Renal cortex interstitium (tissue), 15 donors: ENCODE measurements at places on chromosomes 1 and 21. TPM values are rescaled to one million over a fixed set of nuclear protein-coding genes. Genes with fewer than 3 reads are reported as not detected.
A peak's percentile ranks its signal among the peaks of the same experiment; 100 is the strongest.

DNA sequence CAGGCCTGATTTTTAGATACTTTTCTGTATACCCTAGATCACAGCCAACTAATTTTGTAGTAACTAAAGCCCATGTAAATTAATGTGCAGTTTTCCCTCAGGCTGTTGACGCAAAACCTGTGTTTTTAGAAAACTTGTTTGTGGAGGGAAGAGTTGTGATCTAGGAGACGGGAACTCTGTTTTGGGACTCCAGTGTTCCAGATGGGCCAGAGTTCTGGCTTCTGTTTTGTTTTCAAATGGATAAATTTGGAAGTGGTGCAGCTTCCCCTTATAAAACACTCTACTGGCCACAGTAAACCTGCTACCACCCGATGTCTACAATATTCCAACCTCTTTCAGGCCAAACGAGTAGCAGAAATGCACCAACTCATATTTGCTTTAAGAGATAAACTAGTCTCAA is 13.6 kb upstream of the GPR88 start:
- no peak for DNase-seq

DNA sequence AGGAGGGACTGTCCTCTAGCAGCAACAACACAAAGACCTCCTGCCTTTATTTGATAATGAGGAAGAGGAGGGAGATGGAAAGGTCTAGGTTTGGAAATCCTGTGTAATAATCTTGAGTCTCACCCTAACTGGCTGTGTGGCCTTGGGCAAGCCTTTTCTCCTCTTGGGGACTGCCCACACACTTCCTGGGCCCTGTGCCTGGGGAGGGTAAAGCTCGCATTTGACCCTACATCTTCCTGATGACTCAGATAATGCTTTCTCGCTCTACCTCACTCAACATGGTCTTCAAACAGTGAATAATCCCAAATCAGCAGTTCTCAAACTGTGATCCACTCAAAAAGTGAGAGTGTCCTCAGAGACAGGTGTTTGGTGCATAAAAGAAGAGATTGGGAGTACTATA is 81.2 kb downstream of the VWA5B1 start:
- no peak for DNase-seq

The BNIPL gene
- 3.6 TPM for polyA plus RNA-seq

DNA sequence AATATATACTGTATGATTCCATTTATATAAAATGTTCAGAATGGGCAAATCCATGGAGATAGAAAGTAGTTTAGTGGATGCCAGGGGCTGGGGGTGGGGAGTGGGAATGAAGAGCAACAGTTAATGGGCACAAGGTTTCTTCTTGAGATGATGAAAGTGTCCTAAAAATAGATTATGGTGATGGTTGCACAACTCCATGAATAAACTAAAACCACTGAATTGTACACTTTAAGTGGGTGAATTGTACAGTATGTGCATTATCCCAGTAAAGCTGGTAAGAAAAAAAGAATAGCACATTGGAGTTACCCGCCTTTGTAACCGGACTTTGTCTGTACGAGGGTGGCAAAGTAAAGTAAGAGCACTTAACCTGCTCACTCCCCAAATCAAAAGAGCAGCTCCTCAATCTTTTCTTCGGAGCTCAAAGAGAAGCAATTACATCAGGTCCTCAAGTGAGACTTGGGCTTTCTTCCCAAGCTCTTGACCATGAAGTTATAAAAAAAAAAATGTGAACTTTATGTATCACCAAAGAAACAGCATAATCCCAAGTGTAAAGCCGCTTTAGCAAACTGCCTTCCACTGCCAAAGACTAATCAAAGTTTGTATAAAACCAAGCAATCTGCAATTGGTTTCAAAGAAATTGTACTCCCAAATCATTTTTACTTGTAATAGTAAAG is 32.1 kb downstream of the ALDH9A1 start:
- no peak for DNase-seq

DNA sequence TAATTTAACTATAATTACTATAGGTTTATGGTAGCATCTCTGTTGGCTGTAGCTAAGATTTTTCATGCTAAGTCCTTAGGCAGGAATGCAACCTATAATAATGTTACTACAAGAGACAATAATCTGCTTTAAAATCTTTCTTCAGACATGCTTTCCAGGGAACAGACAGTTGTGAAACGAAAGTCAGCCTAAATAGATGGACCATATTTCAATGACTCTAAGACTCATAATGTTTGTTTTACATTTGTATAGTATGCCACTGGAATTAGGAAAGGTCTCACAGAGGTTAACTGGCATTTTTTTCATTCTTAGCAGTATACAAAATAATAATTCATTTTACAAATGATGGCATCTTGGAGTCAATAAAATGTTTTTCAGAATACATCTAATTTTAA is 8.1 kb downstream of the RERE start:
- no peak for DNase-seq

DNA sequence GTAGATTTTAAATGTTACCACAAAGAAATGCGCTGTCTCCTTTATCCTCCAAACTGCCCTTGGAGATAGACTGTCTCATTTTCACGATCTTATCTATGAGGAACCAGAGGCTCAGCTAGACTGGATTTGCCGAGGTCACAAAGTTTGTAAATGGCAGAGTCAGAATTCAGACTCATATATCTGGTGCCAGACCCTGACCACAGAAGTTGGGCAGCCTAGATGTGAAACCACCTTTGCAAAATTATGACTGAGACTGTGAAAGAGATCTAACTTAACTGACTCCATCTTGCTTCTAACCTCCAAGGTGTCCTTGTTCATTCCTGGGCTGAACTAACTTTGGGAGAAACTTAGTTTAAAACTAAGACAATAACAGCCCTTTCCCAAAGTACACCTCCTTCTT is 14.1 kb downstream of the CNR2 start:
- no peak for DNase-seq

The LRRC38 gene
- polyA plus RNA-seq, result 0.11 TPM

GRCh38 chr1:9842781-9843575 is 19.2 kb upstream of the CLSTN1 start:
- DNase-seq, result no peak

- DNase-seq, result peak; percentile 38
Measured at GRCh38 chr1:182069028-182069466, 7.5 kb upstream of the ZNF648 start.

DNA sequence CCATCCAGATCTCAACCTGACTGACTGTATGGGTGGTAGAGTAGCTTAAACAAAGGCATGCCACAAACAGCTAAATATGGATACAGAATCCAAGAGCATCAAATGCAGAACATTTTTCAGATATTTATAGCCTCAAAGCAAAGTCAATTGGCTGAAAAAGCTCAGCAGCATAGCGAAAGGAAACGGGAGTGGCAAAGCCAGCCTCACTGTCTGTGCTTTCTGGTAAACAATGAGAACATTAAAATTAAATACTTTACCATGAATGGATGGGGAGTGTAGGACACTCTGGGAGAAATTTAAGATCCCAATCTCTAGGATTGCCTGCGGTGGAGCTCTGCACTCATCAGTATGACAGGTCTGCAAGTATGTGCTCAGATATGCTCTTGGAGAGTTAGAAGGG is 4.4 kb downstream of the RASAL2 start:
- DNase-seq, result no peak
